Stimulated activated naive CD4-positive, alpha-beta T cell treated with Interleukin-2 at 50 U/mL for 16 hours (primary cell): ENCODE measurements at places on chromosomes 11 and 22.

DNA sequence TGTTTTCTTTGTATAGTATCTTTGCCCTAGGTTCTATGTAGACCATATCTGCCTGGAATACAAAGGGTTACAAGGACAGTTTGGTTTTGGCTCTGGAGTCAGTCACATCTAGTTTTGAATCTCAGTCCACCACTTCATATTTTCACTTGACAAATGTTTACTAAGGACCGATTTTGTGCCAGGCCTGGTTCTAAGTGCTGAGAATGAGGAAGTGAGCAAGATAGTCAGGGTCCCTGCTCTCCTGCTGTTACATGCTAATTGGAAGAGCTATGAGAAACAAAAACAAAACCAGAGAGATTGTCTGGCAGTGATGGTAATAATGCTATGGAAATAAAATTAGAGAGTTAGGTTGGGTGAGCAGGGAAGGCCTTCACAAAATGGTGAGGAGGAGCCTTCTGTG is 66.1 kb upstream of the ARHGAP20 start:
- DNase-seq, result no peak

DNA sequence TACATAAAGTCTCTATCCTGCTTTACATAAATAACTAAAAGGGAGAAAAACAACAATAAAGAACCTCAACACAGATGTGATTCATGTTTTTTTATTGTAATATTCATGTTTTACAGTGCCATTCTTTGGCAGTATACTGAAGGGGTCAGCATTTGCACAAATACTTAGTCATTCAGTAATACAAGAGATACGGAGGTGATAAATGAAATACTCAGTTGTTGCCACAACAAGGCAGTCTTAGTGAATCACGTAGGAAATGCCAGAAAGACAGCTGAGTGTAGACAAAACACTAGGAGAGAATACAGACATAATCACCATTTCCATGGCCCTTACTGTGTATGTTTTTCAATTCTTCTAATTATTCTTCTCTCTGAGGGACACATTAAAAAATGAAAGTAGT is 910.4 kb downstream of the METTL15 start:
- DNase-seq, result no peak

- no peak for DNase-seq
These were observed 196.2 kb upstream of the E2F8 start for GRCh38 chr11:19436932-19437331.

DNA sequence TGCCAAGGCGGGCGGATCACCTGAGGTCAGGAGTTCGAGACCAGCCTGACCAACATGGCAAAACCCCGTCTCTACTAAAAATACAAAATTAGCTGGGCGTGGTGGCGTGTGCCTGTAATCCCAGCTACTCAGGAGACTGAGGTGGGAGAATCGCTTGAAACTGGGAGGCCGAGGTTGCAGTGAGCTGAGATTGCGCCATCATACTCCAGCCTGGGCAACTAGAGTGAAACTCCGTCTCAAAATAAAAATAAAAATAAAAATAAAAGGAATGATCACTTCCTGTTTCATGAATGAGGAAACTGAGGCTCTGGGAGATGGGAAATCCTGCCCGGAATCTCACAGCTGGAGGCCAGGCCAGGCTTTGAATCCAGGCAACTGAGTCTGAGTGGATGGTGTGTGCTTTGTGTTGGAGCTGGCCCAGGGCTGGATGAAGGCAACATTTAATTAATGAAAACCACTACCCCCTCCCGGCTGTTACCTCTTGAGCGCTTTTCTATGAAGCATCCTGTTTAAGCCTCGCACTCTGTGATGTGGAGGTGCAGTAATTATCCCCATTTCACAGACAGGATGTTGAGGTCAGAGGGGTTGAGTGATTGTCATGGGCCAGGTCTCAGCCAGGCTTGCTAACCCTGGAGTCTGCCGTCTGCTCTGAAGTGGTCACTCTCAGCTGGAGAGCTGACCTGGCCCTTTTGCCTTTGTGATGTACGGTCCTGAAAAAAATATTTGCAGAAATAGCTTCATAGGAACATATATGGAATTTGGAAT is 27.8 kb downstream of the LRP5 start:
- no peak for DNase-seq

GRCh38 chr11:113578715-113579250 is 103.6 kb upstream of the DRD2 start:
- DNase-seq, result no peak

- no peak for DNase-seq
These were observed 1.6 kb downstream of the PDXP start for GRCh38 chr22:37659897-37660708.

DNA sequence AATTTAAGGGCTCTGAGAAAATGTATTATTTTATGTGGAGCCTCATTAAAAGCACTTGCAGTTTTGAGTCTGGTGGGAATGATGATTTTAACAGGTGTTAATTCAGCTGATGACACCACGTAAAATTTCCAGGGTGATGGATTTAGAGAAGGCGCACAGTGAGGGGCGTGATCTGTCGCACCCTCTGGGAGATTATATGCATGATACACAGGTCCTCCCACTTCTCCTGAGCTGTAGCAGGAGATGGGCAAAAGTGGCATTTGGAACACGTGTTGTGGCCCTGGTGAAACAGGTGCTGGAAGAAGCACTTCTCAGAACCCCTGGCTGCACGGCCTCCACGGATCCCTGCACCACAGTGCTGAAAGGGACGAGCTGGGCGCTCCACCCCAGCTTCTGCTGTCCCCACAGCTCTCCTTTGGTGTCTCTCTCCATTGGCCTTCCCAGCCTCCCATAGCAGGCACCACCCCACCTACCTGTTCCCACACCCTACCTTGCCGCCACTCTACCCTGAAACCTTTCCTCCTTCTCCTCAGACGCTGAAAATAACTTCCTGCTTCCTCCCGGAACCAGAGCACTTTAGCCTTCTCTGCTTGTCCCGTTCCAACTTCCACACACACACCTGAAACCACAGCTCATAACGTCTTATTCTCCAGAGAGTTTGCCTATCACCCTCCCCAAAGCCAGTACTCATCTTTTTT is 6.9 kb upstream of the SORL1 start:
- DNase-seq, result no peak

- DNase-seq, result no peak
These were observed 6.2 kb downstream of the FAM227A start for GRCh38 chr22:38649841-38650522.

GRCh38 chr22:48943567-48944432 is 883.9 kb downstream of the BRD1 start:
- DNase-seq, result no peak

- no peak for DNase-seq
These were observed 1421.2 kb upstream of the RAG2 start for GRCh38 chr11:38019072-38019775.

DNA sequence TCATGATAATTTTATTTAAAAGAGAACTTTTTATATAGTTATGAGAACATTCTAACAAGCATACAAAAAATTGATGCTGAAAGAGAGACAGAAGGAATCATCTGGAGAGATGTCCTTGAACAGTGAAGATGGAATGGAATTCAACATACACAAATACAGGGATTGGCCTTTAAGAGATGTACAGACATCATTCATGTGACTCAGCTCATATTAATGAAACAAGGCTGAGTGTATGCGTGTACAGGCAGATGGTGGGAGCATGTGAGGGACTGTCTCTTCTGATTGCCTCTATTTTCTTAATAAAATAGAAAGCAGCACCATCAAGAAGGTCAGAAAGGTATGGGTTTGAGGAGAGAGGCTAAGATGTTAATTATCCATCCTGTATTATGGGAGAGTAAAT is 793.3 kb downstream of the CNTN5 start:
- no peak for DNase-seq

DNA sequence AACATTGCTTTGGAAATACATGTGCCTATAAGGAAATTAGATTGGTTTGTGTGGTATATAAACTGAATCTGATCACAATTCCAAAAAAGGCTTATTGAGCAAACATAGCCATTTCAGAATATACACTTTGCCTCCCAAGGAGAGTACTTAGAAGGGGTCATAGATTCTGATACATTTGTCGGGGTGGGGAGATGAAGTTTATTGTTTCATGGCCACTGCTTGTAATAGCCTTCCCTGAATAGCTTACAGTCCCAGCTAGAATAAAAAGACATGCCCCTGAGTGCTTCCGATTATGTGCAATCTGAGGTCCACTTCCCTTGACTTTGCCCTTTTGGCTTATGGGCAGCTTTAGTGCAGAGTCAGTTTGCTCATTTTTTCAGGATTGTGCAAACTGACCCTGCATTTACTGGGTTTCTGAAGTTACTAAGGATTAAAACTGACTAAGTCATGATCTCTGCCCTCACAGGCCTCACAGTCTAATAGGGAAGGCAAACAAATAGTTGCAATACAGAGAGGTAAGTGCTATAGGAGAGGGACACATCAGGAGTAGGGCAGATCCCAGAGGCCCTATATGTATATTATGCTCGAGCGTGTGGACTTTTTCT is 184.2 kb downstream of the BLID start:
- no peak for DNase-seq

- DNase-seq, result no peak
These were observed 66.2 kb upstream of the ZC3H12C start for GRCh38 chr11:110026858-110027626.

DNA sequence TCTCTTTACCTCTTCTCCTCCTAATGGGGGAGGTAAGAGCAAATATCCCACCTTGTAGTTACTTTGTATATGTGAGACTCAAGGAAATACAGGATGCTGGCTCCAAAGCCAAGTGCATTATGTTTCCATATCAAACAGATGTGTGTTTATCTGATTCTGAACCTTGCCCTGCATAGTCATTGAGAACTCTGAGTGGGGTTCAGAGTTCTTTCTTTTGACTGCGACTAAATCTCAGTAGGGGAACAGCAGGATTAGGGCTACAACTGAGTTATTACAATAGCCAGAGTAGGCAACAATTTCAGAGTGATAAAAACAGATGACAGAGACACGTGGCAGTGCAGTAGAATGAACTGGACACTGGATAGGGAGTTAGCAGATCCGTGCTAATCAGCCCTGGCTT is 34.1 kb upstream of the TLCD5 start:
- no peak for DNase-seq

- no peak for DNase-seq
These were observed 70.8 kb downstream of the MED15 start for GRCh38 chr22:20578192-20578591.

- no peak for DNase-seq
These were observed 334.5 kb downstream of the CTTN start for GRCh38 chr11:70732881-70733196.

- no peak for DNase-seq
These were observed 58.0 kb upstream of the CHST1 start for GRCh38 chr11:45723397-45723796.

- DNase-seq, result peak; percentile 14
These were observed at the start of gene ME3 for GRCh38 chr11:86672007-86672621. ME3 (minus strand) TSS chr11:86672616.

GRCh38 chr11:34298871-34299270 is 58.9 kb downstream of the ABTB2 start:
- no peak for DNase-seq

DNA sequence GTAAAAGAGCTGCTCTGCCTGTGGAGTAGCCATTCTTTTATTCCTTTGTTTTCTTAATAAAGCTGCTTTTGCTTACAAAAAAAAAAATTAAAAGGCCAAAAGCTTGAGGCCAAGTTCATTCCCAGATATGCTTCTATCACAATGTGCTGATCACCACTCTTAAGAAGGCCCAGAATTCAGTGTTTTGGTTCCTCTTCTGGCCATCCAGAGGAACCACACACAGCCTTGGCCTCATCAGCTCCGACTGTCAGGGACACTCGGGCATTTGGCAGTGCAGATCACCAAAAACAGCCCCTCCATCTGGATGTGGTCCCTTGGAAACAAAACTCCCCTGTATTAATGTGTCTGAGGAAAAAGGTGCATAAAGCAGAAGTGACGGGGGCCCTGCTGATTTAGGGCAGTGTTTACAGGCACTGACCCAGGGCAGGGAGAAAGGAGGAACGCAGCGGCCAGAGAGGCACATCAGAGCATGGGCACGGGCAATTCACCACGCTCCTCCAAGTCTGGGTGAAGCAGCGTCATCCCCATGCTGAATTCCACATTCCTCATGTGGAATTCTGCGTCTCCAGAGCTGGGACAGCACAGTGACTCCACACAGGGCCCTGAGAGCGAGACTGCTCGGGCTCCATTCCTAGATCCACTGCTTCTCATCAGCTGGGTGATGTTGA is 17.7 kb downstream of the POLDIP3 start:
- DNase-seq, result no peak

GRCh38 chr11:121696177-121696871 is 243.6 kb upstream of the SORL1-AS1 start:
- DNase-seq, result no peak

DNA sequence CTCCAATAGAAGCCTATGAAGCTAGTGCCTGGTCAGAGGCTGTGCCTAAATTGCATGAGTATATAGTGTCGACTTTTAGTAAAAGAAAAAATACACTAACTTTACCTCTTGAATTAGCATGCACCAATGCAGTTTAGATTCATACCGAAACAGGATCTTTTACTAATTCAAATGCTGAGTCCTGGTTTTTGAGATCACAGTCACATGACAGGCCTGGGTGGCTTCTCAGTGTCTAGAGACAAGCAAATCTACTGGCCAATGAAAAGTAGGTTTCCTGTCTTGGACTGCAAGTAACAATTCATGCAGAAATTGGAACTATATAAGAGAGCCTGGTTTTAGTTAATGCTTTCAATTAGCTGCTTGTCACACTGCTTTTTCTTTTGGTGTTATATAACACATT is 7.2 kb downstream of the ARHGEF12 start:
- DNase-seq, result no peak

- no peak for DNase-seq
These were observed 13.1 kb downstream of the TREH start for GRCh38 chr11:118666371-118666770.

DNA sequence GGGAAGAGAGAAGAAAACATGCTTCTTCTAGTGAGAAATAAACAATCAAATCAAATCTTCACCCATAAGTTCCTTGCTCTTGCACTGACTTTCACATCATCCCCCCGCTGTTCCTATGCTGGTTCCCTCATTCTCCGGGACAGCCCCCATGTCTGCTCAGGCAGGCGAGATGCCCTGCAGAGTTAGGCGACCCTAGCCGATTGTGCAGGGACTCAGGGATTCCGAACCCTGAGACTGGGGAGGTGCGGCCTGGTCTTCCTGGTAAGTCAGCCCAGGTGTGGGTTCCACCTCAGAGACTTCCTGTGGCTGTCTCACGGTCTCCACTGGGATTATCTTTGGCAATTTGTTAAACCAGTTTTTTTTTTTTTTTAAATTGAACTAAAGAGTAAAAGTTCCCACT is 6.6 kb downstream of the TTC38 start:
- no peak for DNase-seq

DNA sequence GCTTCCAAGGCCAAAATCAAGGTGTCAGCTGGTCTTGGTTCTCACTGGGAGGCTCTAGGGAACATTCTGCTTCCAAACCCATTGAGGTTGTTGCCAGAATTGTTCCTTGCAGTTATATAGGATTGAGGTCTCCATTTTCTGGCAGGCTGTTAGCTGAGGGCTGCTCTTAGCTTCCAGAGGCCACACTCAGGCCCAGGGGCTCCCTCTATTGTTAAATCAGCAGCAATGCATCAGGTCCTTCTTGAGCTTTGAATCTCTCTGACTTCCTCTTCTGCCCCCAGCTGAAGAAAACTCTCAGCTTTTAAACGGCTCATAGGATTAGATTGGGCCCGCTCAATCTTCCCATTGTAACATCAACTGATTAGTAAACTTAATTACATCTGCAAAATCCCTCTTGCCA is 39.3 kb upstream of the BSX start:
- DNase-seq, result peak; percentile 5

GRCh38 chr11:116927163-116927974 is 89.9 kb upstream of the APOA1 start:
- peak; percentile 24 for DNase-seq

GRCh38 chr11:130144861-130145281 is 14.7 kb upstream of the ST14 start:
- DNase-seq, result no peak
